ENCODE measurements at places on chromosomes 6 and 20. TPM values are rescaled to one million over a fixed set of nuclear protein-coding genes. Genes with fewer than 3 reads are reported as not detected.

SLC22A7 gene
- total RNA-seq: not detected

MMUT gene
- total RNA-seq: 13.1 TPM

TMEM170B gene
- 0.72 TPM for total RNA-seq

ZBP1 gene
- total RNA-seq: 0.62 TPM

CBLN4 gene
- total RNA-seq: not detected

AIF1 gene
- 69.6 TPM for total RNA-seq

TSBP1 gene
- not detected for total RNA-seq

PTPRT gene
- not detected for total RNA-seq

DSE gene
- 1.7 TPM for total RNA-seq

TOP1 gene
- 117 TPM for total RNA-seq

PLG gene
- 0.40 TPM for total RNA-seq

EYA4 gene
- not detected for total RNA-seq

SAMD5 gene
- total RNA-seq: 0.05 TPM

SYCP2 gene
- total RNA-seq: 5.3 TPM

JPH2 gene
- 0.05 TPM for total RNA-seq

RIMS1 gene
- not detected for total RNA-seq

C6orf132 gene
- 0.40 TPM for total RNA-seq

MAP3K7 gene
- 31.8 TPM for total RNA-seq

ZDHHC14 gene
- 14.1 TPM for total RNA-seq

PNLDC1 gene
- 0.97 TPM for total RNA-seq

GRM1 gene
- not detected for total RNA-seq

CALHM6 gene
- 24.8 TPM for total RNA-seq

SLC22A2 gene
- not detected for total RNA-seq

OR2B6 gene
- total RNA-seq: not detected

MOCS1 gene
- total RNA-seq: 0.69 TPM

MYB gene
- total RNA-seq: 44.2 TPM

SLC17A1 gene
- total RNA-seq: 0.28 TPM

GNMT gene
- 0.70 TPM for total RNA-seq

SH3BGRL2 gene
- total RNA-seq: 0.07 TPM

SAPCD1 gene
- 17.7 TPM for total RNA-seq

FAM83C gene
- not detected for total RNA-seq

CALHM5 gene
- not detected for total RNA-seq

CUTA gene
- 124 TPM for total RNA-seq

LY6G5B gene
- total RNA-seq: 33.5 TPM

CRISP2 gene
- total RNA-seq: not detected

GPX5 gene
- not detected for total RNA-seq

GMEB2 gene
- 13.9 TPM for total RNA-seq

SF3B5 gene
- total RNA-seq: 217 TPM

GTSF1L gene
- total RNA-seq: not detected

BTNL2 gene
- not detected for total RNA-seq

LGSN gene
- not detected for total RNA-seq

AVP gene
- total RNA-seq: not detected

HAO1 gene
- not detected for total RNA-seq

COL9A3 gene
- 0.47 TPM for total RNA-seq

MAP7 gene
- 1.1 TPM for total RNA-seq

ATP6V1G2 gene
- total RNA-seq: 0.89 TPM

SEMG1 gene
- total RNA-seq: not detected

EPPIN gene
- not detected for total RNA-seq

MYCT1 gene
- not detected for total RNA-seq

OXT gene
- total RNA-seq: not detected

CNKSR3 gene
- not detected for total RNA-seq

SIGLEC1 gene
- total RNA-seq: not detected

CRYBG1 gene
- 10.0 TPM for total RNA-seq

EYA2 gene
- total RNA-seq: not detected

C6orf15 gene
- total RNA-seq: not detected

TRAPPC3L gene
- total RNA-seq: not detected

BCAS1 gene
- total RNA-seq: not detected

TFAP2D gene
- total RNA-seq: not detected

ELOVL4 gene
- 0.88 TPM for total RNA-seq

All from activated CD4-positive, alpha-beta T cell treated with anti-CD3 and anti-CD28 coated beads, Interleukin-2, amount 10 ng/mL, durations not matched to agents 24 days and 14 days (primary cell).